ENCODE measurements at places on chromosomes 2 and 18.

- DNase-seq, result no peak
Measured at GRCh38 chr2:96623116-96623515, 15.0 kb downstream of the KANSL3 start.

GRCh38 chr18:3885209-3885792 is 435.3 kb downstream of the TGIF1 start:
- DNase-seq, result no peak

GRCh38 chr2:148599109-148599991 is 45.2 kb upstream of the EPC2 start:
- no peak for DNase-seq

DNA sequence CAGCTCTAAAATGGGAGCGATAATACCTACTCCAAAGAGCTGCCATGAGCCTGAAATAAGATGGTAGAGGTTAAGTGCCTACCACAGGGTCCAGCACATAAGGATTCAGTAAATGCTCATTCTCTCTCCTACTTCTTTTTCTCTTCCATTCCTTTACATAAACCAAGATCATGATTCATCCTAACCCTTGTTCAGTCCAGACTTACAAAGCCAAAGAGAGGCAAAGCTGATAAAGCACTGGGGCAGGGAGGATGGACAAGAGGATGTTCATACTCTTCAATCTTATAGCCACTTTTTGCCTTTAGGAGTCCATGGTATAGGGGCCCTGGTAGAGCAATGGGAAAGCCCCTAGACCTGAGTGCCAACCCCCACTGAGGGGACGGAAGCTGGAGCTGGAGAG is 75.6 kb upstream of the PKDCC start:
- DNase-seq, result no peak

DNA sequence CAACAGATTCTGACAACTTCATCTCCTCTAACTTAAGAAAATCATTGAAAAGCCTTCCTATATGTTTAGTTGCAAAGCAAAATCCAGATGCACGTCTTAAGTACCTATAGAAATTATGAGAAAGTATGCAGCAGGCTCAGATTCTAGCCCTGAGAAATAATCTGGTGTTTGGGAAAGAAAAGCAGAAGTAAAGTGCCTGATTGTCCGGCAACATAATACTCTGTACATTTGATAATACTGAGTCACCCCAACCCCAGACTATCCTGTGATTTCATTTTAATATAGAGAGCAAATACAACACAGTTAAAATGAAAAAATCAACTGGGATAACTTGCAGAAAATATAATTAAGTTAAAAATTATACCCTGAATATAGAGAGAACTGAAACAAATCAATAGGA is 13.5 kb downstream of the RFX8 start:
- DNase-seq, result no peak

DNA sequence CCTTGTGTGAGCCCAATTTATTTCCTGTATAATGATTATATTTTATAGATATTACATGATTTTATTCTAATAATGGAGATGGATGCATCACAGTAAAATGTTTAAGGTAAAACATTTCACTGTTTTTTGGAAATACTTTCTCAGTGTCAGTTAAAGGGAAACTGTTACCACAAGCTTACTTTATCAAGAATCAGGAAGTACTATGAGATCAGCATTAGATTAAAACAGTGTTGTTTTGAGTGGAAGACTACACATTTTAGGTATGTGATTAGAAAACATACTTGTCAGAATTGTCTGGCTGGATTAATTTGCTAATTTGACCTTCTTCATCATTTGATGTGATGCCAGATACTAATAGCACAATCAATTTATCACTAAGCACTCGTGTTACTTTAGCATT is at the start of gene HRH4:
Gene HRH4, plus strand, starts transcription at position 250 of the 400 bp plus-strand sequence. Its CDS starts 92 bp downstream, at position 342.
- DNase-seq, result no peak

DNA sequence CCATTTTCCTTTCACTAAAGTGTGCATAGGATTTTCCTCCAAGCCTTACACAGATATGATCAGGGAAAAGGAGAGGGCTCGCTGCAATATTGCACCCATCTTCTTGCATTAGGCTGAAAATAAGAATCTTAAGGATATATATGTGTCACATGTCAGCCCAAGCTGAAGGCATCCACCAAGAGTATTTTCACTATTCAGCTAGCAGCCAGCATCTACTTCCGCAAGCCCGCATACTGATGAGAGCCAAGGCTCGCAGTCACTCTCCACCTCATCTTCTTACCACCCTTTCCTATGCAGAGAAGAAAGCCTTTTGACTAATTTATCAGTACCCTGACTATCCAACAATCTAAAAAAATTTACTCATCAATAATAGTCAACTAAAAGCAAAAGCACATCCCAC is 6.1 kb downstream of the TMEM163 start:
- no peak for DNase-seq

DNA sequence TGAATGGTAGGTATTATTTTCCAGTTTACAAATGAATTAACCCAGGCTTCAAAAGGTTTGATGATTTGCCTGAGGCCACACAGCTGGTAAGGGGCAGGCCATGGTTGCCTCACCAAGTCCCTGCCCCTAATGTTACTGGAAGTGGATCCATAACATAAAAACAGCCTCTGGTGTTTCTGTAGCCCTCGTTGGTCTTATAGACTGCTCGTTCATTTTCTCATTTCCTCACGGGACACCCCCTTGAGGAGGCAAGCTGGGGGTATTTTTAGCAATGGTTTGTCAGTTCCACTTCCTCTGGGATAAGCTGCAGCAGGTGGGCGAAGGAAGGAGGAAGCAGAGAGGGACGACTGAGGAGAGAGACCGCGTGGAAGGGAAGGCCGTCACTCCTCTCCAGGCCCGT is 32.9 kb upstream of the NDUFV2 start:
- no peak for DNase-seq

GRCh38 chr18:55264108-55264507 is 304.8 kb upstream of the CCDC68 start:
- DNase-seq, result no peak

GRCh38 chr2:96554293-96555145 is 18.0 kb downstream of the ARID5A start:
- peak; percentile 90 for DNase-seq

DNA sequence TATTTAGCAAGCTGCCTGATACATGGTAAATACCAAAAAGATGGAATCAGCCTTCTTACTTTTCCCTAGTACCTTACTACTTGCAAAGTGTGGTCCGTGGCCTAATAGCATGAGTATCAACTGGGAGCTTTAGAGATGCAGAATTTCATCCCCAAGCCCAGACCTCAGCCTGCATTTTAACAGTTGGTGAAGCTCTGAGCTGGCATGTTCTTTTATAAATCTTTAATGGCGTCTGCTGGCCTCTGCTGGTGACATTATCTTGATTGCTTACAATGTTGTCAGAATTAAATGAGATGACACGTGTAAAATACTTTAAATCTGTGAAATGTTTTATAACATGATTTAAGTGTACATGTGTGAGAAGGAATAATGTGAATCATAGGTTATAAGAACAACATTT is 115.1 kb upstream of the NOSTRIN start:
- DNase-seq, result peak; percentile 48

GRCh38 chr2:80293039-80293438 is 11.5 kb downstream of the LRRTM1 start:
- DNase-seq, result no peak

DNA sequence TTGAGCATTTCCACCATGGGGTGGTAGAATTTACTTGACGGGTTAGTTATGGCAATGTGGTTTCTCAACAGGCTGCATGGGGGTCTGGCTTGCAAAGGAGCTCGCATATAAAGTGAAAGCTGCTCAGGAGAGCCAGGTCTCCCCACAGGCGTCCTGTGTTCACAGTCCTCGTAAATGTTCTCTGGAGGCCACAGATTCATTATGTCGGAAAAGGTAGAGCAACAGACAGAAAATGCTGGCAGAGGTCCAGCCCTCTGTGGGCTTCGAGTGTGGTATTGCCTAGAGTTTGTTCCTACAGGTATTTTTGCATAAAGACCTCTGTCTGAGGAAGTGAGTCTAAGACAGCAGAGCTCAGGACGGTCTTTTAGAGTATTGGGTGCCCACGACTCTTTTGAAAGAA is 96.4 kb downstream of the CDCA7 start:
- no peak for DNase-seq

DNA sequence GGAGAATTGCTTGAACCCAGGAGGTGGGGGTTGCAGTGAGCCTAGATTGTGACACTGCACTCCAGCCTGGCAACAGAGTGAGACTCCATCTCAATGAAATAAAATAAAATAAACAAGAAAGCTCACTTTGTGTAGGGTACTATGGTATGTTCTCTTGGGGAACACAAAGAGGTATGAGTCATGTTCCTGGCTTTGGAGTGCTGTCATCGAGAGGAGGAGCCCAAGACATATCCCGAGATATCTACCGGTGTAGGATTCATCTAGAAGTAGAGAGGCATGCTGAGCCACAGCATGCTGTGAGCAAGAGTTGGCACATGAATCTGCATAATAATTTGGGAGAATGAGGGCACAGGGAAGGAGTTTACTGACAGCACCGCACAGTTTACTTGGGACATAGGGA is 244.9 kb upstream of the EPHA4 start:
- DNase-seq, result no peak

DNA sequence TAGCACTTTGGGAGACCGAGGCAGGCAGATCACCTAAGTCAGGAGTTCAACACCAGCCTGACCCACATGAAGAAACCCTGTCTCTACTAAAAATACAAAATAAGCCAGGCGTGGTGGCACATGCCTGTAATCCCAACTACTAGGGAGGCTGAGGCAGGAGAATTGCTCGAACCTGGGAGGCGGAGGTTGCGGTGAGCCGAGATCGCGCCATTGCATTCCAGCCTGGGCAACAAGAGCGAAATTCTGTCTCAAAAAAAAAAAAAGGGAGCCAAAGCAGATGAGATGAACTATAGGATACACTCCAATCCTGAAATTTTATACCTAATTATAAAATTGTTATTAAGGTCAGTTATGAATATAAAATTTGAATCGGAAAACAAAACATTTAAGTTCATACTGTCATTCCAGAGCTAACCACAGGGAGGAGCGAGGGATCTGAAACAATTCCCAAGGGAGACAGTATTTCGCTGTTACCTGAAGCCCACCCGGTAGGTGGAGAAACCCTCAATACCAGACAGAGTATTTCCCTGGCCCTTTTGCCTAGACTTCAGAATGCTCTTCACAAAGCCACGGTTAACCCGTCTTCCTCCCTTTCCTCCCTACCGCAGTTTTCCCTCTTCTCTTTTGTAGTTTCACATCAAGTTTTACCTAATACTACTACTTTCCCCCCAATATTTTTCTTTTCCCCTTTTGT is 1.4 kb downstream of the PPM1G start:
- DNase-seq, result peak; percentile 63

DNA sequence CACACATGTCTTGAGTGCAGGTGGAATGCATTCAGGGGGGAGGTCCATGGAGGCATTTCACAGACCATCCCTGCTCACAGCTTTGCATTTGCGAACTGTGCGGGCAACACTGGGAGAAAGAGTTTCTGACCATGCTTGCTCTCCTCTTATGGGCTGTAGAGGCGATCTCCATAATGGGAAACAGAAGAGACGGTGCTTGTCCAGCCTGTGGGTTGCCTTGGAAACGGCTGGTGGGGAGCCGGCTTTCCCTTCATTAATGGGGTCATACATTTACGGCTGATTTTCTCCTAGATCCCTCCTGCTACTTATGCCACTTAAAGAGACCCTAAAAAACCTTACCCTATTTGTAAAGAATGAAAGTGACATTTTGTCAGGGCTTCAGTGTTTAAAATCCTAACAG is 147.4 kb downstream of the SOX11 start:
- DNase-seq, result no peak

GRCh38 chr2:72116081-72116533 is 31.6 kb downstream of the CYP26B1 start:
- no peak for DNase-seq

- no peak for DNase-seq
Measured at GRCh38 chr18:78768656-78769501, 210.7 kb upstream of the SALL3 start.

- no peak for DNase-seq
Measured at GRCh38 chr2:132439703-132440398, 23.2 kb downstream of the GPR39 start.

- no peak for DNase-seq
Measured at GRCh38 chr2:123163398-123163797, 861.7 kb upstream of the CNTNAP5 start.

DNA sequence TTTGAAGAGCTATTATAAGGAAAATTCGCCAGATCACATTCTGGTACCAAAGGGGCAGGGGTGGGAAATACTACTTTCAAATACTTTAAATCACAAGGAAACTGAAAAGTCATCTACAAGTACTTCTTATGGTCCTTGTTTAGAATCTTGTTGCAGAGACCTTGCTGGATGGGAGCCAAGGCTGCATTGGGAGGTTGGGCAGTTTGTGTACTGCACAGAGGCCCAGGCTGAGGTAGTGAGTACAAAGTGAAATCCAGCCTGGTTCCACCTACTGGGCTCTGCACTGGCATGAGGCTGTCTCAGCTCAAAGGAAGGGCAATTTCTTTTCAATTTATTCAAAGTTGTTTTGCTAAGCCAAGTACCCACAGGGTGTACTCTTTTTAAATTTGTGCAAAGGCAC is 140.3 kb upstream of the DLX2 start:
- no peak for DNase-seq

DNA sequence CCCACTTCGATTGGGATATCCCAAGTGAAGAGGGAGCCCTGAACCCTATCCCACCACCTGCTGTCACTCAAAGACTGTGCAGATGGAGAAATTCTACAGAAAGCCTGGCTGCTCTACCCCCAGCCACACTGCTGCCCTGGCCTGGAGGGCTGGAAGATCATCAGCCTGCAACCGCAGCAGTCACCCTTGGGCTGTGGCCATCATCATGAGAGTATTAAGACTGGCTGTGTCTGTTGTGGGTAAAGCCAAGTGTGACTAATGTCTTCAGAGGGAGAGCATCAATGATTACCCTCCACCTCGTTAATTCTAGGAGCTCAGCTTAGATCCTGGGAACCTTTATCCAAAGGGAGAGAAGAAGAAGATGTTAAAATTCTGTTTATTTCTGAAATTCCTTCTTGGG is 221.5 kb downstream of the TFCP2L1 start:
- no peak for DNase-seq

DNA sequence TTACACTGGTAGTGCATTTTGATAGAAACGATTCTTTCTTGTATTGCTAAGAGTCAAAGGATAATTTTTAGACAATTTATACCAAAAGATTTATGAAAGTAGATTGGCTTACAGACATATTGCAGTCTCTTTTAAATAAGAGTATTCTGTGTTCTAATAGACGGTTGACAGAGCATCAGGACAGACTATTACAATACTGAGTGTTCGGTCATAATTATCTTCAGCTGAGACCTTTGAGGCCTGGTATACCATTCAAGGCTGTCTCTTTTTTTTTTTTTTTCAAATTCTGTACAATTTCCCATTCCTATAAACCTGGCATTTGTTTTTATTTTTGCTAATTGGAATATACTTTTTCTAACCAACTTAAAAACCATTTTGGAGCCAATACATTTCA is 140.6 kb upstream of the NOSTRIN start:
- DNase-seq, result no peak

GRCh38 chr2:46985512-46985911 is 69.9 kb upstream of the MCFD2 start:
- no peak for DNase-seq
